ENCODE measurements at places on chromosomes 16 and 17.

DNA sequence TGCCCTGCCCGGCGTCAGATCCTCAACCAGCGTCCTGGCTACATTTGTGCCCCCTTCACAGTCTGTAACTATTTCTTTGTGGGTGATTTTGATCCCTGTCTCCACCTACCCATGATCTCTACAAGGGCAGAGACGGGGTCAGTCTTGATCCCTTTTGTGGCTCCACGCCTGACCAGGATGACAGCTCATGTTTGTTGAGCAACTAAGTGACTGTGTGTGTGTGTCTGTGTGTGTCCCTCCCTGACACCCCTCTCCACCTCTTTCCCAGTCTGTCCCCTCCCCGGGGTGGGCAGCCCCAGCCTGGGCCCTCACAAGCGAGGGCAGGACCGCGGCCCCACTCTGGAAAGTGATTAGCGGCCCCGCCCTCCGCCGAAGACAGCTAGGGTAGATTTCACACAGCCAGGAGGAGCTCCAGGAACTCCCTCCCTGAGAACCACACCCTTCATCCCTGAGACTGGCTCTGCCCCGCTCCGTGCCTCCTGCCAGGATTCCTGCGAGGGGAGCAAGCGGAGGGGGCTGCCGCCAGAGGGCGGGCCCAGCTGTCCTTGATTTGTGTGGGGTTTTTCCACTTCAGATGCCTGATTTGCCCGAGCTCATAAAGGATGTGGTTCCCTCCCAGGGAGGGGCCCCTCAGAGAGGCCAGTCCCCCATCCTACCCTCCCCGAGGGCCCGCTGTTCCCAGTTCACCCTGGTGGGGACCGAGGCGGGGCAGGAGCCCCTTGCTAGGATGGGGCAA, 5.3 kb upstream of the HS3ST6 start:
- peak; percentile 74 for DNase-seq

GRCh38 chr17:57943140-57943539, 12.1 kb downstream of the CUEDC1 start:
- no peak for DNase-seq

DNA sequence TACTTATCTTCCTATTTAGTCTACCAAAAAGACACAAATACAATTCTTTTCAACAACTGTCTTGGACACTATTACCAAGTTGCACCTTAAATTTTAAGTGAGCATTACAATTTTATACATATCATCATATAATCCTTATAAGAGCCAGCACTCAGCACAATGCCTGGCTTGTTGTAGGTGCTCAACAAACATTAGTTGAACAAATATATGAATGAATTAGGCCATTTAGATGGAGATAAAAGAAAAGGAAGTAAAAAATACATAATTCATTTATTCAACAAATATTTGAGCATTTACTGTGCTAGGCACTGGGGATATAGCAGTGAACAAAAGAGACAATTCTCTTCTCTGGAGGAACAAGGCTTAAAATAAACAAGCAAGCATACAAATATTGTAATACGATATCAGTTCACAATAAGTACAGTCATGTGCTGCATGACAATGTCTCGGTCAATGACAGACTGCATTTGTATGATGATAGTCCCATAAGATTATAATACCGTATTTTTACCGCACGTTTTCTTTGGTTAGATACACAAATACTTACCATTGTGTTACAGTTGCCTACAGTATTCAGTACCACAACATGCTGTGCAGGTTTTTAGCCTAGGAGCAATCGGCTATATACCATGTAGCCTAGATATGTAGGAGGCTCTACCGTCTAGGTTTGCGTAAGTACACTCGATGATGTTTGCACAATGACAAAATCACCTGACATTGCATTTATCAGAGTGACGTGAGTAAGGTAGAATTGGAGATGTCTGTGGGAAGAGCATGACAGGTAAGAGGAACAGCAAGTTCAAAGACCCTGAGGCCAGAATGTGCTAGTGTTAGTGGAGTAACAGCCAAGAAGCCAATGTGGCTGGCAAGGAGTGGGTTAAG, 86.4 kb upstream of the HS3ST2 start:
- no peak for DNase-seq

DNA sequence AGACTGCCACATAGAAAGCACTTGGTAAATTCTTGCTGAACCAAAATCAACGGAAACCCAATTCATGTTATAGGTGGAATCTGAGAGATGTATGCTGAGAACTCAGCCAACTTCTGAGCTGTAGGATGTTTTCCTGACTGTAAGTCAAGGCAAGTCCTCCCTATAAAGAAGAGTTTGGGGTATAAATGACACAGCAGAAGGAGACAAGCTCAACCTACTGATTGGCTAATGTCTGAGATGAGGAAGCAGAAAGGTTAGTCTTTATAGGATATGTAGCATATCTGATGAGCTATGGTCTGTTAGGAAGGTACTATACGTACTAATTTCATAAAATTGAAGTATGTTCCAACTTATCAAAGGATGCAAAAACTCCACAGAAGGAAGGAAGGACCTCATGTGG, 99.5 kb downstream of the XYLT1 start:
- DNase-seq = no peak

GRCh38 chr17:79047291-79047920, 23.4 kb downstream of the C1QTNF1 start:
- no peak for DNase-seq

- DNase-seq = peak; percentile 84
These were observed 55.3 kb downstream of the WDR45B start for GRCh38 chr17:82592767-82593589.

- DNase-seq = no peak
These were observed 20.3 kb downstream of the ANKRD40 start for GRCh38 chr17:50687200-50688066.

DNA sequence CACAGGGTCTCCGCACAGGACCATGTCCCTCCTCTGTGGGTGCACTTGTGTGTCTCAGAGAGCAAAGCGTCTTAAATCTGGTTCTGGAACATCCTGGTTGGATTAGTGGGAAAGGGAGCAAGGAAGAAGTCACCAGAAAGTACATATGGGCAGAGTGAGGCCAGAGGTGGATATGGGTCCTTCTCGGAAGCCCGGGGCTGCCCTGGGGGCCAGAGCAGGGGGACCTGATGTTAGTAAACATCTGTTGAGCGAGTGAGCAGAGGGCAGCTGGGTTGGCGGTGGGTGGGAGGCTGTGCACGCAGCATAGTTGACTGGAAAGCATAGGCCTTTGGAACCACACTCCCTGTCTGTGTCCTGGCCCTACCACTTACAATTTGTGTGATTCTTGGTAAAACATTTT, 22.7 kb downstream of the UNC13D start:
- DNase-seq = no peak

DNA sequence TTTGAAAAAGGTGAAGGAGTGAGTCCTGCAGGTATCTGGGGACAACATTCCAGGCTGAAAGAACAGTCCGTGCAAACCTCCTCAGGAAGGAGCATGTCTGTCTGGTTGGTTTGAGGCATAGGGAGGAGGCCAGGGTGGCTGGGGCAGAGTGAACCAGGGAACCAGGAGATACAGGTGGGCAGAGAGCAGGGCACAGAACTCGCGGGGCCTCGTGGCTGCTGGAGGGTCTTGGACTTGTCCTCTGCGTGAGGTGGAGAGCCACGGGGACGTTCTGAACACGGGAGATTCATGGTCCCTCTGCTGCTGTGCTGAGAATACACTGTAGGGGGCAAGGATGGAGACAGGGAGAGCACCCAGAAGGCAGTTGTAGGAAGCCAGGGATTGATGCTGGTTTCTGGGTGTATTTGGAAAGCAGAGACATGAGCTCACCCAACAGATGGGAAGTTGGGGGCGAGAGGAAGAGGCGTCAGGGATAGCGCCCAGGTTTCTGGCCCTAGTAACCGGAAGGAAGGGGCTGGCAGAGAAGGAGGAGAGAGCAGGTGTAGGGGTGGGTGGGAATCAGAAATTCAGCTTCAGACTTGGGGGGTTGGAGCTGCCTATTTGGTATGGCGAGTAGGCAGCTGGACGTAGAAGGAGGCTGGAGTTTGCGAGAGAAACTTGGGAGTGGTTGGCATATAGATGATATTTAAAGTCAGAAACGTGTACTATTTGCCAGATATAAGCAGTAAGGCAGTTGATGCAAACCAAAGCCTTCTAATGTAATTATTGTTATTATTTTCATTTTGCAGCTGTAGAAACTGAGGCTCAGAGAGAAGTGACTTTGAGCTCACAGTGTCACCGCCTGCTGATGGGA, at the start of gene CCL17:
Gene CCL17 (plus strand): TSS at position 803 of the 853 bp plus-strand sequence. CDS start 9,166 bp downstream, outside the sequence.
- no peak for DNase-seq

DNA sequence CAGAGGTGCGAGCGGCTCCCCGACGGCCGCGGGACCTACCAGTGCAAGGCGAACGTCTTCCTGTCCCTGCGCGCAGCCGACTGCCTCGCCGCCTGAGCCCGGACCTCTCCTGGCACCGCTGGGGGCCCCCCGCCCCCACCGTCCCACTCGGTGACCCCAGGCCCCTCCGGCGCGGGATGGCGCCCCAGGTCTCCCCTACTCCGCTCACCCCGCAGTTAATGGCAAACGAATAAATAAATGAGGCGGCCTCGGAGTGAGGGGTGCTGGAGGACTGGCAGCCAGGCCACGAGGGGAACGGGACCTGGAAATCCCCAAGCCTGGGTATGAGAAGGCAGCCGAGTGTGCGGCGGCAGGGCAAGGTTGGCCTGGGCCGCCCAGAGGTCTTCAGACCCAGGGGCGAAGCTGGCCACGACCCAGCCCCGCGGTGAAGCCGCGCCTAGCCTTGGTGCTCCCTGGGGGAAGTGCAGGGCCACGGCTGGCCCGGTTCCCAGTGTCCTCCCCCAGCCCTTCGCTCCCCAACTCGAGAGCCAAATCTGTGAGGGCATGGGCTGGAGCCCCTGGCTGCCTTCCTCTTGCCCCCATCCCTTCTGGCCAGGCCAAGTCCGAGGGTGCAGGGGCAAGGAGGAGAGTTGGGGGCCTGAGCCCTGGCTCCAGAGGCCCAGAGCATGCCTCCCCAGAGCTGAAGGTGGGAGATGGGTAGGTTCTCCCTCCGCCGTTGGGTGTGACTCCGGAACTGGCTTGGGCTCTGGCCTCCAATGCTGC, 796 bp downstream of the NPB start:
- DNase-seq = no peak

DNA sequence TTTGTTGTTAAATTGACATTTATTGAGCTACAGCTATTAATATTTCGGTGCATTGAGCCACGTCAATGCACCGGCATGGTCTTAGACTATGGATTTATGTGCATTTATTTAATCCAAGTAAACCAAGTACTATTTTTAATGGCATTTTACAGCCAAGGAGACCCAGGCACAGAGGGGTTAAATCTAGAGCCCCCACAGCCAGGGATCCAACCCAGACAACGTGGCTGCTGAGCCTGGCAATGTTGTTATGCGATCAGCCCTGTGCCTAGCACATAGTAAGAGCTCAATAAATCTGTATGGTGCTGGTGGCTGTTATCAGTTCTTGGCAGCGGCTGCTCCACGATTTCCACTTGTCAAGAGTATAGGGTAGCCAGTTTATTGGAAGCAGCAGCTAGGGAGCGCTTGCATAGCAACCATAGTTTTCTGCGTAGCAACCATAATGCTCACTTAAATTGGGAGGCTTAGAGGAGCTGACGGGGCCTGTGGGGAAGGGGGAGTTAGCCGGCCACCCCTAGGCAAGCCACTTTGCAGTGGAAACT, 541 bp upstream of the RBBP6 start:
- DNase-seq = no peak

DNA sequence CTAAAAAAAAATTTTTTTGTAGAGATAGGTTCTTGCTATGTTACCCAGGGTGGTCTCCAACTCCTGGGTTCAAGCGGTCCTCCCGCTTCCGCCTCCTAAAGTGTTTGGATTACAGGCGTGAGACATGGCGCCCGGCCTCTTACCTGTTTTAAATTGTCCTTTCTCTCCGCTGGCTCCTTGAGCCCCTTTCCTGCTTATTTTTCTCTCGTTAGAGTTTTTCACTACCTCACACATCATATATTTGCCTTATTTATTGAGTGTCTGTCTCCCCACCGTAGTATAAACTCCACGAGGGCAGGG, 760 bp upstream of the SEC14L5 start:
- DNase-seq = no peak

GRCh38 chr17:49952209-49952911, 16.6 kb upstream of the DLX4 start:
- DNase-seq = peak; percentile 85

DNA sequence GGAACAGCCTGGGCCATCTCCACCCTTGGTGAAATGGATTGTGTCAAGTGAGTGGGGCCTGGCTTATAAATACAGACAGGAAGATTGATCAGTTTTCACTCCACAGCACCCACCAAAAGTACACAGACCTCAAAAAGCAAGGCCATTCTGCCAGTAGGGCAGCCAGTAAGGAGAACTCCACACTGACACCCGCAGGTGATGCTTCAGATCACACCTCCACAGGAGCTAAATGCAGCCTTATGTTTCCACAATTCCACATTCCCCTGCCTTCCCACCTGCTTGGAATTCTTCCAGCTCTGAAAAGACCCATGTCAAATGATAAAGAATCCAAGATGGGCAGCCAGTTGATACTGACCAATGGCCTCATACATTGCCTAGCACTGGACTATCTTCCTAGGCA, 191.1 kb downstream of the ZFHX3 start:
- no peak for DNase-seq

GRCh38 chr16:15435216-15435864, 952 bp downstream of the BMERB1 start:
- no peak for DNase-seq

DNA sequence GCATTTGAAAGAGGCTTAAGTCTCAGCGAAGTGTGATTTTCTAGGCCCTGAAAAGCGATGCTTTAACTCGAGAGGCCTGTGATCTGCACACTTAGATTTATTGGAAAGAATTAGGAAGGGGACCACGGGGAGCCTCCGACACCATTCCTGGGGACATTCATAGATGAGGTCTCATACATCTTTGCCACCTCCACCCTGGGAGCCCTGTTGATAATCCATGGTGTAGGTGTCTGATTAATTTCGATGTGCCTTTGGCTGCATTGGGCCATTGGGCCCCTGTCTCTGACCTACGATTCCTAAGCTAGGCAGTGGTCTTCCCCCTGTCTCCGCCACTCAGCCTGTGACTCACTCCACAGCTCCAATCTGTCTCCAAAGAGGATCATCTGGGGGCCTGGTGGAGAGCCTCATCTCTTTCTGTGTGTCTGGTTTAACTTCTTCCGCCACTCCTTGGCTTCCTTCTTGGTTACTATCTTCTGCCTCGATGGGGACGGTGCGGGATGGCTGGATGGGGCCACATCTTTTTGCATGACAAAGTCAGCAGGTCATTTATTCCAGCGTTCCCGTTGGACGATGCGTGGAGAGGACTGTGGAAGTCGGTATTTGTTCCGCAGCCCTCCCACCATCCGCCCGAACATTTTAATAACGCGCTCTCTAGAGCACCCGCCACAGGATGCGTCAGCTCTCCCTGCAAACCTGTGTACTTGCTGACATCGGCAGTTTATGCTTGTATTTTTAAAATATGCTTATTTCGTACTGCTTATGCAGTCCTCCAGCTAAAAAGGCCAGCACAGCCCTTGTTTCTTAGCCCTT, 109.3 kb downstream of the IRX3 start:
- no peak for DNase-seq

DNA sequence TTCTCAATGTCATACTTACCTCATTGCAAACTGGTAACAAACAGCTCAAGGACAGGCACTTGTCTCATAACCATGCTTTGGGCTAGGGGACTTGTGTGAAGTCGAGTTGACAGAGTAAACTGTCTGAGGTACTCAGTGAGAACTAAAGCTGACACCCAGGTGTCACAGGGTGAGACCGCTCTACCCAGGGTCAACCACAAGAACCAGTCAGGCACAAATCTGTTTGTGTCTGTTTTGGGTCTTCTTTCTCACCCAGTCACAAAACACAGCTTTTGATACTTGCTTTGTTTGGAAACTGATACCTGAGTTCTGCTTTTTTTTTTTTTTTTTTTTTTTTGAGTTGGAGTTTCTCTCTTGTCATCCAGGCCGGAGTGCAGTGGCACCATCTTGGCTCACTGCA, 161.1 kb downstream of the STX8 start:
- DNase-seq = no peak

All from colonic mucosa (tissue), 4 donors.